Calu3 (cell line): ENCODE measurements at places on chromosomes 16 and 17.
A peak's percentile ranks its signal among the peaks of the same experiment; 100 is the strongest.

DNA sequence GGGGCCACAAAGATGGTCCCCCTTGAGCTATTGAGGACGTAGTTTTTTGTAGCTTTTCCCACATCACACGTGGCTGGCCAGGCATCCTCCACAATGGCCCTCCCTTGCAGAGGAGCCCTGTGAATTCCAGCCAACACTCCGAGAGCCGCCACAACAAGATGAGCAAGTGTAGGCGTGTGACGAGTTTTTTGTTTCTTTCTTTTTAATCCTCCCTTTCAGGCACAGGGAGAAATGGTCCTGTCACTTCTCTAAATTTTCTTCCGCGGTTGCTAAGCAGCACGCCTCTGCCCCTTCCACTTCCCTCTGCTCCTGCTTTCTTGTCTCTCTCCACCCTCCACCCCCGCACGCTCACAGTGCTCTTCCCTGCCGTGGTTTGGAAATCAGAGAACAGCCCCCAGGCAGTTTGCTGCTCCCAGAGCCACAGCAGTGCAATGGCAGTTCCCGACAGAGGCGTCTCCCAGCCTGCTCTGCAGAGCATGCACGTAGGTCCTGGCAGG, 68.0 kb upstream of the MRTFB start:
- DNase-seq = peak; percentile 54

GRCh38 chr17:61412143-61412859, 12.7 kb downstream of the TBX2 start:
- DNase-seq = peak; percentile 78

DNA sequence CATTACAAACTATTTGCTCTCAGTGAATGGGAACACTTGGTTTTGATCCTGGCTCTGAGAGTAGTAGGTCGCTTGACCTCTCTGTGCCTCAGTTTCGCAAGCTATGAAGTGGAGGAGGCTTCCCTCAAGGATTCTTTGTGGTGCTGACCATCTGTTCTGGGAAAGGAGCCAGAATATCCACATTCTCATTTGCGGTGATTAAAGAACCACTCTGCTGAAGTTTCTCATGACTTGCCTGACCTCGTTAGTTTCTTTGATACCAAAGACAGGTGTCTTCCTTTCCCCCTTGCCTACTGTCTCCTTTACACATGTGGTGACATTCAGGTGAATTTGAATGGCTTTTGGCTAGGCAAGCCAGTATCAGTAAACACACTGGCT, 116.0 kb downstream of the SNX29 start:
- DNase-seq = no peak

DNA sequence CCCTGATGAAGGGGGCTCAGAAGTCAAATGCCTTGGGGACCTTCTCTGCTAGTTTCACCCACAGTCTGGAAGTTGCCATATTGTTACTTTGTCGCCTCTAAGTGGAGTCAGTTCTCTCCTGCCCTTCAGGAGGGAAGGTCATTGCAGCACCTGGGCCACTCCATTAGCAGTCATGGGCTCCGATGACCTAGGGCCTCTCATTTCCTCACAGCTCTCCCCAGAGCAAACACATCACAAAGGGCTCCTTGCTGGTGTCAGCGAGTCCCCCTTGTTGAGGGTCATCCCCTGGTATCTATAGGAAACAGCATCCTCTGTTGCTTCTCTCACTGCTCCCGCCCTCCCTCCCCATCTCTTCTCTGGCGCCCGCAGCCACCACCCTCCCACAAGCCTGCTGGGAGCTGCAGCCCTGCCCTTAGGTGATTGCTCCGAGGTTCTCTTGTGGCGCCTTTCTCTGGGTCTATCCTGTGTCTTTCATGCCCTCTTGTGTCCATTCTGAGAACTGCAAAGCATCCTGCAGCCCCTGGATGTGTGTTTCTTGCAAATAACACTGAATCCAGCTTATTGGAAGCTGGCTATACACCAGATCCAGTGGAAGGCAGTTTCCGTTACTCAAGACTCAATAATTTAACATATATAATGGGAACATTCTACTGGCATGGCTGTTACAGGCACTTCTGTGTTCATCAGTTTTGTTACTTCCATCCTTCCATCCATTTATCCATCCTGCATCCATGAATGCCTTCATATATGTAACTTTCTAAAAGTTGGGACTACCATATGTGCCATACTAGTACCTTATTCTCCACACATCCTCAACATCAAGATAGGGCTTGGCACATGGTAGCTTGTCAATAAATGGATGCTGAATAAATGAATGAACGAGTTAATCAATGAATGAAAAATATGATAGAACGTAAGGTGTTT, 21.2 kb downstream of the PDILT start:
- peak; percentile 81 for DNase-seq

GRCh38 chr16:29842732-29843346, 20.2 kb downstream of the CDIPT start:
- no peak for DNase-seq

- DNase-seq = peak; percentile 47
Observed at GRCh38 chr16:525520-526180, 1.9 kb upstream of the CAPN15 start.

- no peak for DNase-seq
Observed at GRCh38 chr16:84528322-84528721, 23.9 kb upstream of the MEAK7 start.

- DNase-seq = no peak
Observed at GRCh38 chr16:27097800-27098230, 31.1 kb downstream of the C16orf82 start.

- DNase-seq = no peak
Observed at GRCh38 chr16:75635036-75635435, 12.0 kb upstream of the ADAT1 start.

DNA sequence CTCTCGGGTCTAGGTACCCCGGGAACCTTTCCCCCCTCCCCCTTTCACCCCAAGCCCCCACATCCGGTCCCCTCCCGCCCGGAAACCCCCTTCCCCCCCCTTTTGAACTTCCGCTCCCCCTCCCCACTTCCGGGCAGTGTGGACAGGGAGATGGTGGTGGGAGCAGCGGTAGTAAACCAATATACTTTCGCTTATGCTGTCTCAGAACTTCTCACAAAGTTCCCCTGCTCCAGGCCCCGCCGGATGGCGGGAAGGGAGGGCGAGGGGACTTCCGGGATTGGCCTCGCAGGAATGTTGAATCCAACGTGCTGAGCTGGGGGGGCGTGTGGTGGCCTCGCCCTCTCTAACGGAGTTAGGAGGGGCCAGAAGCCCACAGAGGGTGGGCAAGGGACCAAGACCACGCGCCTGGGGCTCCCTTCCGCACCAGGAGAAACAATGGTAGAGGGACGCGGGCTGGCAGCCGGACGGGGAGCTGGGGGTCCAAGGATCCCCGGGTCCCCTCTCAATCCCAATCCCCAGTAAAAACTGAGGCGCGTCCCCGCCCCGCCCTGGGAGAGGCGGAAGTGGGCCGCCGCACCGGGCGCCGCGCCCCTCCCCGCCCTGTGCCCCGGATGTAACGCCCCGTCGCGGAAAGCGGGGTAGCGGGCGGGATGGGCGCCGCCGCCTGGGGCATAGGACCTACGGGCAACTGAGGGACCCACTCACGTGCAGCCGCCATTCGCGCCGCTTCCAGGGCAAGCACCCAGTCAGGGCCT, 742 bp downstream of the PFN1 start:
- peak; percentile 44 for DNase-seq

- DNase-seq = no peak
Observed at GRCh38 chr17:13420418-13420826, 181.3 kb downstream of the HS3ST3A1 start.

DNA sequence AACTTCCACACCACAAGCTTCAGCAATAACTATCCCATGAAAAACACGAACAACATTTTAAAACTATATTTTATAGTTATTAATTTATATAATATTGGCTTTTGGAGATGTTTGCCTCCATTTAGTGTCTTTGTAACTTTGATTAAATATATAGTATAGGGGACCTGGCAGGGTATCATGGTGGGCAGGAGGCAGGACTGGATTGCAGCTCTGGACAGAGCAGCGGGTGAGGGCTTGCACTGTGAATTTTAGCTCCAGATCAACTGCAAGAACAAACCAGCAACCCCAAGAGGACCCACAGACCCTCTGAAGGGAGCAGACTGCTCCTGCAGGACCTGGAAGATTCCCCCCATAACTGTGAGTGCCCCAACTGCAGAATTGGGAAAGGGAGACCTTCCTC, 777.9 kb downstream of the KCNJ2 start:
- DNase-seq = no peak

- DNase-seq = peak; percentile 77
Observed at GRCh38 chr17:4950075-4950745, 709 bp upstream of the ENO3 start.

DNA sequence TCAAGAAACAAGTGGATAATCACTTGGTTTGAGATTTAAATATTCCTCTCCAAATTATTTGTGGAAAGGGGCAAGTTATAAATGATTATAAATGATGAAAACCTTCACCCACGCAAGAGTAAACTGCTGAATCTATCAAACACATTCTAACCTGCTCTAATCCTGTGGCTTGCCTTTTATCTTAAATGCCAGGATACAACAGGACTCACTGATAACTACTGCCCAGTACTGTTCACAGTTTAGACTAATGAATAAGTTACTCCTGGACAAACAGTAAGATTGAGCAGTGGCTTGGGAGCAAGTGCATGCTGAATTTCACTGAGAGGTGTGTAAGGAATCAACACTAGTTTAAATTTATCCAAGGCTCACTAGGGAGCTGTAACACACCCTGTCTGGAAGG, 31.1 kb downstream of the IGF2BP1 start:
- DNase-seq = no peak

DNA sequence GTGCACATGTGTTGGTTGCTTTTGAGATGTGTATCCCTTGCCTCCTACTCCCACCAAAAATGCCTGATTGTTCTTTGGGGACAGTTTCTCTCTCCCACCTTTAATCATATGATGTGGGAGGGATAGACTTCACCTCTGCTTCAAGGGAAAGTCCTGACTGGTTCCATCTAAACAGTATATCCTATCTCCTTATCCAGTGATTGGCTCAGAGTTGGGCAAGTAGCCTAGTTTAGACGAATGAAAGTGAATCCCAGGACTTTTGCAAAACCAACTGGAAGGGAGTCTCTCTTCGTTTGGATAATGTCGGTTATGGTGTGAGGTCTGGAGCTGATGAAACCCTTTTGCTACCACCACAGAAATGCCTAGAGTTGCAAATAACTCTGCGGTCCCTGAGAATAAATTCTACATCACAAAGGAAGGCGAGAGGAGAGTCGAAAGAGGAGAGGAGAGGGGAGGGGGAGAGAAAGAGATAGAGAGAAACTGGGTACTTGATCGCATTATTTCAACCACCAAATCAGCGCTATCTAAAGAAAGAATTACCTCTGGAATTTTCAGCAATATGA, 77.1 kb upstream of the SALL1 start:
- no peak for DNase-seq

- DNase-seq = no peak
Observed at GRCh38 chr17:61253362-61253761, 146.3 kb upstream of the TBX2 start.

DNA sequence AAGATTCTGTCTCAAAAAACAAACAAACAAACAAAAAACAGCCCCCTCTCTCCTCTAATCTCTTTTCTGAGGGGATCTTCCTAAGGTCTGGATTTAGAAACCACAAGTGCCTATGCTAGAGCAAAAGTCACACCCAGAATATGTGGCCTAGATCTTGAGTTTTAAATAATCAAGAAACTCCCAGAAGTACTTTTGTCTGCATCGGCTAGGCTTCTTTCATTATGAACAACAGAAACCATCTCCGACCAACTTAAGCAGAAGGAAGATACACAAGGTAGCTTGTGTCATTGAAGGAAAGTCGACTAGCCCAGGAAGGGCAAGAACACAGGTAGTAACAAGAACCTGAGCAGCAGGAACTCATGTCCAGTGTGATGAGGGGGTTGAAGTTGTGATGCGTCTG, 73.9 kb upstream of the KIFC3 start:
- no peak for DNase-seq

- DNase-seq = no peak
Observed at GRCh38 chr16:22665803-22666202, 148.2 kb upstream of the HS3ST2 start.

DNA sequence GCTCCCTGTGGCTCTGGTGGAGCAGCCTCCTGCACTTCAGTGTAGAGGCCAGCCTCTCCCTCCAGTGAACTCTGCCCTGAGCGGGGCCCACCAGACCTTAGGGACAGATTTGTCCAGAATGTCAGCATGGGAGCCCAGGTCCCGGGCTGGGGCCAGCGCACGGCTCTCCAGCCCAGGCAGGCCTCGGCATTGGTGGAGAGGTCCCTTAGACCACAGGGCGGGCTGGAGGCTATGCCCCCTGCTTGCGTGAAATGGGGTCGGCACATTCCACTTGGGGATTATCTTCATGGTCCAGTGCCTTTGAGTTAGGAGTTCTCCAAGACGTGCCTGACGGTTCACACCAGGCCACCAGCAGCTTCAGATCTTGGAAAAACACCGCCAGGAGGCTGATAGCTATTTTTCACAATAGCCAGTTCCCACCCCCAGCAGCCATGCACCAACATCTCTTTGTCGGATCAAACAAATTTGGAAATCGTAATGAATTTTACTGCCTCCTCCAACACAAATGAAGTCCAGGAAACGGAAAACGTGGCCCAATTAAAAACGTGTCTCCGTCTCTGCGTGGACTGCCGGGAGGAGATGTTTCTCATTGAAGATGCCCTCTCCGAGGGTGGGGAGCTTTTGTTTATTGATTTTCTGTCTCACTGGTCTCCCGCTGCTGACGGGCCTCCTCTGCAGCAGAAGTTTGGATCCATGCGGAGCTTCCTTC, 110.0 kb upstream of the CIBAR2 start:
- no peak for DNase-seq

- no peak for DNase-seq
Observed at GRCh38 chr17:70308618-70309017, 139.3 kb downstream of the KCNJ2 start.

DNA sequence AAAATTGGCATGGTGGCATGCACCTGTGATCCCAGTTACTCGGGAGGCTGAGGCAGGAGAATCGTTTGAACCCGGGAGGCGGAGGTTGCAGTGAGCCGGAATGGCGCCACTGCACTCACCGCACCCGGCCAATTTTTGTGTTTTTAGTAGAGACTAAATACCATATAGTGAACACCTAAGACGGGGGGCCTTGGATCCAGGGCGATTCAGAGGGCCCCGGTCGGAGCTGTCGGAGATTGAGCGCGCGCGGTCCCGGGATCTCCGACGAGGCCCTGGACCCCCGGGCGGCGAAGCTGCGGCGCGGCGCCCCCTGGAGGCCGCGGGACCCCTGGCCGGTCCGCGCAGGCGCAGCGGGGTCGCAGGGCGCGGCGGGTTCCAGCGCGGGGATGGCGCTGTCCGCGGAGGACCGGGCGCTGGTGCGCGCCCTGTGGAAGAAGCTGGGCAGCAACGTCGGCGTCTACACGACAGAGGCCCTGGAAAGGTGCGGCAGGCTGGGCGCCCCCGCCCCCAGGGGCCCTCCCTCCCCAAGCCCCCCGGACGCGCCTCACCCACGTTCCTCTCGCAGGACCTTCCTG, at the start of gene HBQ1:
TSS of gene HBQ1 (plus strand) at position 359 of the 575 bp plus-strand sequence. CDS start at position 387, 28 bp downstream.
- DNase-seq = no peak

DNA sequence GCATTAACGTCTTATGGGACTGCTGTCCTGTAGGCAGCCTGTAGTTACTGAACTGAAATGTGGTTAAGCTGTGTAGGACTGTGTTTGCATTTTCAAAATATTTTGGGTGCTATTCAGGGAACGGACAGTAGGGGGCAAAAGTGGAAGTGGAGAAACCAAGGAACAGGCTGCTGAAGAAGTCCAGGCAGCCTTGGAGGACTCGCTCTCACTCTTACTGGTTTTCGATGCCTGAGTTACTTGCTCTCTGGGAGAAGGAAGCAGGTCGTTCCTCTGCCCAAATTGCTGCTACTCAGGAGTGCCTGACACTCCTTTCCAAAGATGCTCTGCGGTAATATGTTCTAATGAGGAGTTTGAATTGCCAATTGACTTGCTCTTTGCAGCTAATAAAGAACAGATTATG, 64.5 kb upstream of the RBFOX1 start:
- peak; percentile 7 for DNase-seq
